ENCODE measurements at places on chromosomes 5 and 9.

GRCh38 chr9:36559036-36559695 is 13.5 kb upstream of the MELK start:
- no peak for DNase-seq

GRCh38 chr9:124747065-124747464 is 24.0 kb downstream of the NR6A1 start:
- DNase-seq, result no peak

- no peak for DNase-seq
Observed at GRCh38 chr5:14226554-14226953, 83.4 kb downstream of the TRIO start.

- DNase-seq, result no peak
Observed at GRCh38 chr5:56270058-56270457, 36.9 kb upstream of the ANKRD55 start.

- DNase-seq, result no peak
Observed at GRCh38 chr5:80491296-80491695, 3.4 kb downstream of the FAM151B start.

GRCh38 chr5:126138281-126138931 is 284.8 kb upstream of the GRAMD2B start:
- no peak for DNase-seq

DNA sequence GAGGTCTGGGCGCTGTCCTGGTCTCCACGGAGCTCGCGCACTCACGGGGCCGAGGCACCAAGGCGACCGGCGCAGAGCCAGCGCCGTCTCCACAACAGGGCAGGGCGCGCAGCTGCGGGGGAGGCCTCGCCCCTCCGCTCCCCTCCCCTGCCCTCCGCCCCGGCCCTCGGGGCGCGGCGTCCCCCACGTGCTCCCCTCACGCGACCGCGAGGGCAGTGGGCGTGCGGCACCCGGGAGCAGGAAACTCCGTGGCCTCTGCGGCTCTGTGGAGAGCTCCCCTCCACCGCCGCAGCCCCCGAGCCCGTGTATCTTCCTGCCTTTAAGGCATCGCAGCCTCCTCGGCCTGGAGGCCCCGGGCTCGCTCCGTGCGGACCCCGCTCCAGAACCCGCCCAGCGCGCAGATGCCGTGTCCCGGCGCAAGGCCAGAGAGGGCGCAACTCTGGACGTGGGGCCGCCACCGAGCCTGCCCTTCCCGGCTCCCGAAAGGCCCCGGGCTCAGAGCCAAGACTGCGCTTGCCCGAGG is 708 bp upstream of the TUBB4B start:
- peak; percentile 58 for DNase-seq

DNA sequence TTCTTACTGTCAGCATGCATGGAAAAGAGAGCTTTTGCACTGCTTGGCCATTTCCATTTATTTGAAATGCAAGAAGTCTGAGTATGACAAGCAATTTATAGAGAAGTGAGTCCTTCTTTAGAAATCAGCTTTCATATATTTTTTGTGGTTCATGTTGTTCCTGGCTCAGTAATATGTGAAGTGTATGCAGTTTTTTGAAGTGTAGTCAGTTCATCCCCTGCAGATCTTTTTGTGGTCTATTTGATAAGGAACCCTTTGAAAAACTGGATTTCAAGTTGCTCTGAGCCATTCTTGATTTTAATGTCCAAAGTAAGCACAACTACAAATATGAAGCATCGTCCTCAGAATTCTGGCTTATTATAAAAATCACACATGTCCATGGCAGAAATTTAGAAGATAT is 294.1 kb upstream of the SMC2 start:
- no peak for DNase-seq

- DNase-seq, result no peak
Observed at GRCh38 chr5:41193456-41194205, 19.7 kb downstream of the C6 start.

GRCh38 chr5:54794135-54794975 is 191.0 kb downstream of the ESM1 start:
- DNase-seq, result no peak

- no peak for DNase-seq
Observed at GRCh38 chr9:126294331-126295081, 32.1 kb upstream of the MVB12B start.

GRCh38 chr9:90001747-90002146 is 396.9 kb downstream of the GADD45G start:
- DNase-seq, result no peak
